ENCODE measurements at places on chromosomes 7 and 10.

- DNase-seq, result no peak
These were observed 68.0 kb upstream of the PRR15 start for GRCh38 chr7:29495653-29496052.

DNA sequence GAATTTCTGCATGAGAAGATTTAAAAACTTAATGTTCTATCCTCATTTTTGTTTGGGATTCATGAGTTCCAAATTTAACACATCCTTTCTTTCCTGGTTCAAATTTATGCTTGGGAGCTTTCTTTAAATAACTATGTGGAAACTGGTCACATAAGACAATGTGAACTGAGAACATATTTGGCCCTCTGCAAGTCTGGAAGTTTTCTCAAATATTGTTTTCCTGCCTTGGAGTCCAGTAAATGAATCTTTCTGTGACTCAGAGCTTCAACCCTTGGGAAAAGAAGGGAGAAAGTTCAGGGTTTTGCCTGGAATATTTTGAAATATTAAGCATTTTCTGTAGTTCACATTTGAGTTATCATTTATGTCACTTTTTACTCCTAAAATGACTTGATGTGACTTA, 559.0 kb upstream of the NRP1 start:
- DNase-seq, result no peak

DNA sequence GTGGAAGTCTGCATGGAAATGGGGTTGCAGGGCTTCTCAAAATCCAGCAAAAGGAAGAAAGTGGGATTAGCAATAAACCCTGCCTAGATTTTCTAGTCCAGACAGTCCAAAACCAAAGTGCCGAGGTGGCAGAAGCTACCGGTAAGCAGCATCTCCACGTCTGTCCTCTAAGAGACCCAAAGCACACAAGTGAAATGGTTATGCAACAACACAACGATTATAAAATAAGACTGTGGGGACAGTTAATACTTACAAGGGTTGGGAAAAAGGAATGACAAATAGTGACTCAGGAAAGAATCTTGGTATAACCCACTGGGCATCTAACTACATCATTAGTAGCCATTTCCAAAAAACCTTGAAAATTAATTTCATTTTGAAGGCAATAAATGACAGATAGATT, 24.7 kb downstream of the CREB3L2 start:
- DNase-seq, result no peak

DNA sequence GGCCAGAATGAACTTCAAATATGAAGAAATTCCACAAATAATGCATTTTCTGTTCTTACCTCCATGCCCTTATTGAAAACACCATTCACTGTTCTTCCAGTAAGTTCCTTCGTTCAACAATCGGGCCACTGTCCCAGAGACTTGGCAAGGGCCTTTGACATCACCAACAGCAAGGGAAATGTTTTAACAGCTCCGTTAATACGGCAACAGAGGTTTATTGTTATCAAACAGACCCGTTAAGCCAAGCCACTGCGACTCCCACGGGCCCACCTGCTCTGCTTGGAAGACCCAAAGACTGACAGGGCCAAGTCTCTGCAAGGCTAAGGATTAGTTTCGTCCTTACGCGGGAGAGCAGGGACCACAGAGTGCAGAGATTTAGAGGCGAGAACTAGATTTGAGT, 43.4 kb upstream of the LYZL1 start:
- no peak for DNase-seq

DNA sequence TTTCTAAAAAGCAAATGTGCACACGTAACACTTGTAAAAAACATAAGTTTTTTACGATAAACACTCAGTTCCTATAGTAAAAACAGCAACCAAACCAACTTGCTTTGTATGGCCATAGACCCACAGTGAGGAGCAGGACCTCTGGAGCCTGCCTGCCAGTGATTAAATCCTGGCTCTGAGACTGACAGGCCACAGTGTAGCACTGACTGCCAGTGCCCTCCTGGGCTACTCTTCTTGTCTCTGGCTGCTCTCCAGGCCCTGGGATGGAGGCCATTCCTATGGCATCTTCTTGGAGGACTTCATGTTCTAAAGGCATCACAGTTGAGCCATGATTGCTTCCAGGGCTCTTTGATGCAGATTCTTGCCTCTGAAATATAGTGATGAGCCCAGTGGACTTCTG, 22.7 kb upstream of the TMEM254 start:
- DNase-seq, result no peak

DNA sequence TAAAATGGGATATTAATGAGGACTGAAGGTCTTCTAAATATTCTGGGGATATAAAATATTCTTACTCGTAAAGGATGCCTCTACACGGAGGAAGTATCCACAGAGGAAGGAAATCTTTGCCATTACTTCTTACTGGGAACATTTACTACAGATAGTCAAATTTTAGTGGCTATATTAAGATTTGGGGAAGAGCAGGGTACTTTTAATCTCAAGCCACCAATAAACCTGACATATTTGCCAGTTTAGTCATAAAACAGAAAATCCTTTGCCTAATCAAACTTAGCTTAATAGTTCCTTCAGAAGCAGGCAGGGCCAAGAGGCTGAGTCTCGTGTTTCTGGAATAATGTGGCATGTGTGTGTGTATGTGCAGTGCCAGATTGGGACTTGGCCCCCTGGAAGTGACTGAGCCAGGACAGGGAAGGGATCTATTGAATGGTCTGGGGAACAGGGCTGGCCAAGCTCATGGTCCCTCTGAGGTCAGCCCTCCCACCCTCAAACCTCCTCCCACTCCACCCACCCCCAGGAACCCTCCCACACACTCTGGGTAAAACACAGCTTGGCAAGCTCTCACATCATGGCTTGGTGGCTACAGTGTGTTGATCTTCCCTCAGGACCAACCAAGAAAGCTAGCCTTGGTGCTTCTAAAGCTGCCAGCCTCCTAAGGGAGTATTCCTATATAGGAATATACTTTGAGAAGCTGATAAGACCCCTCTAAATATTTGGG, 1.6 kb upstream of the PIK3CG start:
- DNase-seq, result no peak

DNA sequence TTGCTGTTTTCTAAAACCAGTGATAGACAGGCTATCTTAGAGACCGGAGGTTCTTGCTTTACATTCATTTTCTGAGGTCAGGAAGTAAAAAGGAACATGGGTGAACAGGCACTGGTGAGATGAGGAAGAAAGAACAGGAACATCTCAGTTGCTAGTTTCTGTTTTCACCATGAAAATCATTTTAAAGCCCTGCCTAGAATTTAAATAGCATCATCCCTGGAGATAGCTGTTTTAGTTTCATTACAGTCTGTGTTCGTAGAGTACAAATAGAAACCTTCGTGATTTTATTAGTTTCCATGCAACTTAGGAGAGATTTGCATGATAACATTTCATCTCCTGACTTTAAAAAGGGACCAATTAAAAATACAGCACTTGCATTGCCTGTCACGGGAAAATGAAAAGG, 14.7 kb downstream of the KCNMA1 start:
- DNase-seq, result no peak

DNA sequence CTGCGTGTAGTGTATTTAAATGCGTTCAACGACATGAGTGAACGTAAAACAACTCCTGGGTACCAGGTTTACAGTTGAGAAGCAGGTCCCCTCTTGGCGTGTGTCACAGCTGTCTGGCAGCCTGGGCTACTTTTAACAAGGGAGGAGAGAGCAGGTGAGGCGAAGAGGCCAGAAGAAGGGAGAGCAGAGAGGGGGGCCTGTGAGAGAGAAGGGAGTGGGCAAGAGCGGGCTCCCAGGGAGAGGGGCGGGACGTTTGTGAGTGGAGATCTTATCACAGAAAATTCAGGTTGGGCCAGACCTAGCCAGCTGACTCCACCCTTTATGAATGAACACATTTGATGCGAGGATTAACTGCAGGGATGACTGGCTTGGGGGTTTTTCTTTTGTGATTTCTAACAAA, 154.0 kb downstream of the CAMK1D start:
- DNase-seq, result no peak

DNA sequence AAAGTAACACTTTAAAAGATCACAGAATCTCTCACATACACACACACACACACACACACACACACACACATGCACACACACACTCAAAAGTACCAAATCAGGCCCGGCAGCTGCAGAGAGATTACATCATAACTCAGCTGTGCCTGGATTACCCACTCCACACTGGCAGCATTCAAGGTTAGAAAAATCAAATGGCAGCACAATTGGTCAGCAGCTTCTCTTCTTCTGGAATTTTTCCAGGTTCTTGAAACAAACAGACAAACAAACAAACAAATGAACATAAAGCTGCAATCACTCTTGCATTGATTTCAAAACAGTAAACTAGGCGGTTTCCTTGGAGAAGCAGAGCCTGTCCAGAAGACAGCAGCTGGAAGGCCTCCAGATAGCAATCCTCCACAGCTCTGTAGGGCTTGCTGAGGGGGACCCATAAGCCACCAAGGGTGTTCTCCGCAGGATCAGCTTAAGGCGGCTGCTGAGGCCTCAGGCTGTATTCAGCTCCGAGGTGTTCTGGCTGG, 24.5 kb upstream of the FAM133B start:
- no peak for DNase-seq

DNA sequence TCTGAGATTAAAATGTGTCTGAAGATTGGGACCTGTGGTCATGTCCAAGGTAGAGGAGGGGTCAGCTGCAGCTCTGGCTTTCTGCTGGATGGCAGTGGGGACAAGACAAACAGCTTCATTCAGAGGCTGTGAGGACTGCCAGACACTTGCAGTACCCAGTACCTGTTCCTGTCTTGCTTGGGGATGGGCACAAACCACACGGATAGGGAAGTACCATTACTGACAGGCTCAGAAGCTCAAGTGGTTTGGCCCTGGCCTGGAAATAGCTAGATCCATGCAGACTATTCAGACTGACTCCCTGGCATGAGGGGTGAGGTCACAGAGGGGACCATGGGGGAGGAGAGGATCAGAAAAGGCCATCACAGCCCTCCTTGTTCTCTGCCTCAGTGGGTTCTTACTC, 56.0 kb upstream of the COMTD1 start:
- no peak for DNase-seq

DNA sequence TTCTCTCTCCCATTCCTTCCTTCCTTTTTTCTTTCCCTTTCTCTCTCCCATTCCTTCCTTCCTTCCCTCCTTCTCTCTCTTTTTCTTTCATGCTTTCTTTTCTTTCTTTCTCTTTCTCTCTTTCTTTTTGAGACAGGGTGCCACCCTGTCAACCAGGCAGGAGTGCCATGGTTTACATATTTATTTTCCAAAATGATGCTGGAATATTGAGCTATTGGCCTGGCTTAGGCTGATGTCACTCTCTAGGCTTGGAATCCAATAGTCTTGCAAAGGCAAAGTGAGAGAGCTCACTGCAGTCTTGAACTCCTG, 159.1 kb downstream of the BAMBI start:
- DNase-seq, result no peak

DNA sequence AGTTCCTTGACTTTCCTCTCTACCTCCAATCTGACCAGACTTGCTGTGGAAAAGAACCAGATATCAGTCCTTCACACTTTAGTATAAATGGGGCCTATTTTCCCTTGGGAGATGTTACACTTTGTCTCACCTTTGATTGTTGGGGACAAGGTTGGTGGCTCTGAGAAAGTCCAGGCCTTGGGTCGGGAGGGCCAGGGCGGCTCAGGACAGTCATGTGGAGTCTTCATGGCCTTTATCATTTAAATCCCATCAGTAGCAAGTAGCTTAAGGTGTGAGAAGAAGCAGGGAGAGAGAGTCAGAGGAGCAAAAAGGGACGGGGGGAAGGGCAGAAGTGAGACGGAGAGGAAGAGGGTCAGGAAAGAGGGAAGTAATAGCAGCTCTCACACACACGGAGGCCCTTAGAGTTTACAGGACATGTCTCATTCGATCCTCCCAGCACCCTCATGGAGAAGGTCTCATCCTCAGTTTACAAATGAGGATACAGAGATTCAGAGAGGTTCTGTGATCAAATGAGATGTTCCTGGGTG, 40.5 kb downstream of the TBATA start:
- no peak for DNase-seq

GRCh38 chr7:19928247-19928646, 154.8 kb upstream of the TMEM196 start:
- no peak for DNase-seq

GRCh38 chr10:61752111-61753011, 89.6 kb downstream of the CABCOCO1 start:
- DNase-seq, result no peak

GRCh38 chr7:16989811-16990413, 108.1 kb upstream of the AGR3 start:
- DNase-seq, result peak; percentile 30

GRCh38 chr10:73414230-73414945, 530 bp upstream of the ANXA7 start:
- DNase-seq, result no peak

- no peak for DNase-seq
These were observed 839.9 kb downstream of the CCSER2 start for GRCh38 chr10:85168243-85168642.

DNA sequence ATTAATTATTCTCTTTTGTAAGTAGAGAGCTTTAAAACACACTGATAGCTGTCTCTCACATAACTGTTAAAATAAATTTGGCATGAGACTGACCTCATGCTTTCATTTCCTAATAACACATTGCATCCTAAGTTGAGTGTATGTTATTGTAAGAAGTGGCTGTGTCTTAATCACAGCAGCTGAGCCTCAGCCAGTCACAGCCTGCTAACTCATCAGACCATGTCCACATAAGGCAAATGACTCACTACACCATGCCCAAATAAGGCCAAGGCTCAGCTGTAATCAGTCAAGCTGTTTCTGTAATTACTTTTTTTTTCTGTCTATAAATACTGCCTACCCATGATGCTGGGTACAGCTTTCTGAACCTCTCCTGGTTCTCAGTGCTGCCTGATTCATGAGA, 860.9 kb downstream of the XPNPEP1 start:
- DNase-seq, result no peak

DNA sequence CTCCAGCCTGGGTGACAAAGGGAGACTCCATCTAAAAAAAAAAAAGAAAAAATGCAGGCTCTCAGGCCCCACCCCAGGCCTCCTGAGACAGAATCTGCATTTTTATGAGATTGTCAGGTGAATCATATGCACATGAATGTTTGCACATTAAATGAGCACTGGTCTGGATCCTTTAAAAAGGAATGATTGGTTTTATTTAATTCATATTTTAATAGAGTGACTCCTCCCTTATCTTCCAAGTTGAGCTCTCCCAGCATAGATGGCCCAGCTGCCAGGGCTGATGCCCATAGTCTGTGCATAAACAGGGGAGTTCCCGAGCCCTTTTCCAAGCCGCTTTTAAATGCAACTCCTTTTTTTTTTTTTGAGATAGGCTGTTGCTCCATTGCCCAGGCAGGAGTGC, 28.5 kb downstream of the CUX1 start:
- DNase-seq, result no peak

- DNase-seq, result no peak
These were observed 5.7 kb downstream of the ATG9B start for GRCh38 chr7:151018421-151019129.

- DNase-seq, result peak; percentile 79
These were observed 195.8 kb upstream of the FAM3C start for GRCh38 chr7:121591926-121592325.

DNA sequence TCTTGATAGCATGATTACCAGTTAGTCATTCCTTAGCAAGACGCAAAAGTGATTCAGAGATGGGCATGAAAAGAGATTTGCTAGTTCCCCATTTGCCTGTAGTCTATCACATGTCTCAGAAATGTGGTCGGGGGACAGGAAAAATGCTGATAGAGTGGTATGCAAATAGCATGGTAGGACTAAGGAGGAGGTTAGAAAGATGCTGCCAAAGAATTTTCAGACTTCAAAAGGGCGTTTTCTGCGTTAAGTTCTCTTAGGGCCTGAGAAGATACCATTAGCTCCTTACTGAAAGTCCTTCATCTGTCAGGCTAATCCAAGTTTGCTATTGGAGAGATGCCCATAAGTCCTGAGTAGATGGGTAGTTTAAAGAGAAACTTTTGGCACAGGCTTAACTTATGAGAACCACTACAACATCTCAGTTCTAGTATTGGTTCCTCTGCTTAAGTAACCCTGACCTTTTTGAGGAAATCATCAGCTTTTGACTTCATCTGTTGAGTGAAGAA, 2.7 kb downstream of the CALD1 start:
- DNase-seq, result no peak
